ENCODE measurements at places on chromosomes 3 and 15.

GRCh38 chr15:89654847-89655805 is at the start of gene KIF7:
Gene KIF7 (minus strand): TSS chr15:89655467. CDS start chr15:89652930, 2,537 bp downstream.
- peak; percentile 84 for ATAC-seq

DNA sequence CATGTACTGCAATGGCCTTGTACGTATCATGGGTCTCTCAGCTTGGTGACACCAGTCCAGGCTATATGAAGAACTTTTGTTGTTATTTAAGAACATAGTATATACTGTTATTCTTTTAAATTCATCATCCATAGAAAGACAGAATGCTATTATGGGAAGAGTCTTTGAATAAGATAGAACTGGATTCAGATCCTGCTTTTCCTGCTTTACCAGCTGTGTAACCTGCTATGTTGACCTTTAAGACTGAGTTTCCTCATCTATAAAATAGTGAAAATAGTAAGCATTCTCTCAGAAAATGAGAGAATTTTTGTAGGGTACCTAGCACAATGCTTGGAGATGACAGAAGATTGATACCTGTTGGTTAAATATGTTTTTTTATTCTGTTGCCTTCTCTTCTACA is 204.1 kb upstream of the TBL1XR1 start:
- ATAC-seq: no peak

GRCh38 chr15:81171286-81171685 is 25.4 kb upstream of the IL16 start:
- ATAC-seq: no peak

GRCh38 chr3:1275495-1275894 is 182.7 kb downstream of the CNTN6 start:
- ATAC-seq: no peak

DNA sequence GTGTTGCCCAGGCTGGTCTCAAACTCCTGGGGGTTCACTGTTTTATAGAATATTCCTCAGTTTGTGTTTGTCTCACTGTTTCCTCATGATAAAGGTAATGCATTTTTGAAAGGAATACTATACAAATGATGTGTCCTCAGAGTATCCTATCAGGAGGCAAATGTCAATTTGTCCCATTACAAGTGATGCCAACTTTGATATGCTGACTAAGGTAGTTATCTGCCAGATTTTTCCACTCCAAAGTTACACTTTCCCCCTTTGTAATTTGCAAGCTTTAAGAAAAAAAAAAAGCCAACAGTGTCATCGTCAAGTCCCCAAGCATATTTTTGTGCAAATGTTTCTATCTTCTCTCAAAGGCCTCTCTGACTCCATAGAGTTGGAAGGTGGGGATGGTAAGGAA is 9.0 kb downstream of the EIF5A2 start:
- ATAC-seq: no peak

DNA sequence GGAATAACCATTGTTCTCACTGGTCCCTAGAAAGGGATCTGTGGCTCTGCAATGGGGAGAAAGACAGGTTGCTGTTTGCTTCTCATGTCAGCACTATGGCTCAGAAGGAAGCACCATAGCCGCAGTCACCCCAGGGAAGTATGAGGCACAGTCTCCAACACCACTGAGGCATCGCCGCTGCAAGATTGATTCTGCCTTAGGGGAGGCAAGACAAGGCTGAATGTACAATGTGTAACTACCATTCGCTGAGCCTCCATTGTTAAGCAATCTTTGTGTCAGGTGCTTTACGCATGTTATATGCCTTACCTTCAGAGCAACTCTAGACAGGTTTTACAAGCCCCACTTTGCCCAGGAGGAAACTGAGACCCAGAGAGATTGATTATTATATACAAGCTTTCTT is 100.7 kb upstream of the KCNMB2 start:
- ATAC-seq: no peak

Data from gastroesophageal sphincter (tissue), 4 donors.